Stimulated activated CD8-positive, alpha-beta memory T cell treated with anti-CD3 and anti-CD28 coated beads, Interleukin-2, amount 100 ng/mL, for 1 hour (primary cell): ENCODE measurements at places on chromosomes 11 and 22.

DNA sequence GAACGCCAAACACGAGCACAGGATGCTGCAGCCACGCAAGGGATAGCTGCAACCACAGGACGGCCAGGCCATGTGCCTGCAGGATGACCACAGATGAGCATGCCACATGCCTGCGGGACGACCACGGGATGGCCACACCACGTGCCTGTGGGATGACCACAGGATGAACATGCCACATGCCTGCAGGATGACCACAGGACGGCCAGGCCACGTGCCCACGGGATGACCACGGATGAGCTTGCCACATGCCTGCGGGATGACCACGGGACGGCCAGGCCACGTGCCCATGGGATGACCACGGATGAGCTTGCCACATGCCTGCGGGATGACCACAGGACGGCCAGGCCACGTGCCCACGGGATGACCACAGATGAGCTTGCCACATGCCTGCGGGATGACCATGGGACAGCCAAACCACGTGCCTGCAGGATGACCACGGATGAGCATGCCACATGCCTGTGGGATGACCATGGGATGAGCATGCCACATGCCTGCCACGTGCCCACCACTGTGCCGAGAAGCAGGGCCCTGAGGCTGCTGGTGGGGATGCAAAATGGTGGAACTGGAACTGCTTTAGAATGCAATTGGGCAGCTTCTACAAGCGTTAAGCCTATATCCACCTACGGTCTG lies 12.8 kb upstream of the MOB2 start:
- DNase-seq: no peak

DNA sequence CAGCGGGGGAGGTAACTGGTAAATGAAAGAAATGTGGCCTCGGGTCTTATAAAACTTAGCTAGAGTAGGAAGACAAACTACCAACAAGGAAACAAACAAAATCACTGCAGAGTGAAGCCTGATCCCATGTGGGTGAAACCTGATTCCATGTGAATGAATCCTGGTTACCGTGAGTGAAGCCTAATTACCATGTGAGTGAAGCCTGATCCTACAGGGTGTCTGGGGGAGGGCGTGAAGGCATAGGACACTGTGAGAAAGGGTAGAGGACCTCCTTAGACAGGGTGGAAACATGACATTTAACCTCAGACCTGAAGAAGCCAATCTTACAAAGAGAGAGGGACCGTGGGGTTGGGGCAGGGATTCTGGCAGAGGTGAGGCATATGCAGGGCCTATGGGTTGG lies 106.2 kb upstream of the USP47 start:
- no peak for DNase-seq

DNA sequence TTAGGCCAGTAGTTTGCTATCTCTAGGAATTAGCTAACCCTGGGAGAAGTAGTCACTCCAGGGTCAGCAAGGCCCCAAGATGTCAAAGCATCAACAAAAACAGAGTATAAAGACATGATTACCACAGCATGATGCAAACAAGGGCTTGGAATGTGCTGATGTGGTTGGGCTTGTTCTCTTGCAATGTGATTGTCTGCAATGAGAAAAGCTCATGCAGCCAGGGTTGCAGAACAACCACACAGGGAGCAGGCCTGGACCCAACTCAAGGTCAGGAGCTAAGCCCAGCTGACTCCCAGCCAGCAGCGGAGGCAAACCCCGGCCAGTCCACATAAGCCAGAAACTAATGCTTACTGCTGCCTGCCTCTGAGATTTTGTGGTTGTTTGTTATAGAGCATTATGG lies 132.4 kb upstream of the ZC3H12C start:
- no peak for DNase-seq

DNA sequence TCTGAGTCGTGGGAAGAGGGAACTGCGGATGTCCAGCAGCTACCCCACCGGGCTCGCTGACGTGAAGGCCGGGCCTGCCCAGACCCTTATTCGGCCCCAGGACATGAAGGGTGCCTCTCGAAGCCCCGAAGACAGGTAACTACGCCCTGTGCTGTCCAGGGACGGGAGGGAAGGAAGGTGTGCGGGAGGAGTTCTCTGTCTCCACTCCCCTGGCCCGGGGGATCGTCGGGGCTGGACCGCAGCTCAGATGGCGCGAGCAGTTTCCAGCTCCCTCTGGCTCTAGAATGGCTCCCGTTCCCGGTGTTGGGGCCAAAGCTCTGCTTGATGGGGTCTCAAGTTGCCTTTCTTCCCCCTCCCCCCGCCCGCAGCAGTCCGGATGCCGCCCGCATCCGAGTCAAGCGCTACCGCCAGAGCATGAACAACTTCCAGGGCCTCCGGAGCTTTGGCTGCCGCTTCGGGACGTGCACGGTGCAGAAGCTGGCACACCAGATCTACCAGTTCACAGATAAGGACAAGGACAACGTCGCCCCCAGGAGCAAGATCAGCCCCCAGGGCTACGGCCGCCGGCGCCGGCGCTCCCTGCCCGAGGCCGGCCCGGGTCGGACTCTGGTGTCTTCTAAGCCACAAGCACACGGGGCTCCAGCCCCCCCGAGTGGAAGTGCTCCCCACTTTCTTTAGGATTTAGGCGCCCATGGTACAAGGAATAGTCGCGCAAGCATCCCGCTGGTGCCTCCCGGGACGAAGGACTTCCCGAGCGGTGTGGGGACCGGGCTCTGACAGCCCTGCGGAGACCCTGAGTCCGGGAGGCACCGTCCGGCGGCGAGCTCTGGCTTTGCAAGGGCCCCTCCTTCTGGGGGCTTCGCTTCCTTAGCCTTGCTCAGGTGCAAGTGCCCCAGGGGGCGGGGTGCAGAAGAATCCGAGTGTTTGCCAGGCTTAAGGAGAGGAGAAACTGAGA lies 1.4 kb downstream of the ADM start:
- DNase-seq: no peak

GRCh38 chr11:16945671-16946469 lies 68.3 kb downstream of the PLEKHA7 start:
- DNase-seq: no peak

DNA sequence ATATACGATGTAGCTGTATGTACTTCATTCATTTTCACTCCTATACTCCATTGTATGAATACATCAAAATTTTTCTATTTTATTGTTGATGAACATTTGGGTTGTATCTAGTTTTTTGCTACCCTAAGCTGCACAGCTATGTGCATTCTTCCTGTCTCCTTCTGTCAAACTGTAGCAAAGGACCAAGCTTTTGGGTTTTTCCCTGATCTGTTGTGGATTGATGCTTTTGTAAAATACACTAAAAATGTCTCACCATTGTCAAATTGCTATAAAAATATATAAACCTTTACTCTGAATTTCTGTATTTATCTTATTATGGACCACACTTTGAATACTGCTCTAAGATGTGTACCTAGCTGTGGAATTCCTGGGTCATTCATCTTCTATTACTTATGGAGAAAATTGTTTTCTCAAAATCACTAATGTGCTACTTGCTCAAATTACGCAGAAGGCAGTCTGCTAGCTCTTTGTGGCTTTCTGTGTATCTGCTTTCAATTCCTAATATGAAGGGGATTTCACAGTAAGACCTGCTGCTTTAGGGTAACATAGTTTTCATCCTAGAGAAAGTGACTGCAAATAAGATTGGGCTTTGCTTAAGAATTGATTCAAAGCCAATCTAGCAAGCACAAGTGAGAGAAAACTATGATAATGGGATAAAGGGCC lies 123.4 kb downstream of the CYP2R1 start:
- DNase-seq: no peak

GRCh38 chr11:36452236-36452940 lies 57.7 kb downstream of the TRAF6 start:
- DNase-seq: no peak

- DNase-seq: no peak
Observed at GRCh38 chr11:78131956-78132355, 7.5 kb downstream of the ALG8 start.

DNA sequence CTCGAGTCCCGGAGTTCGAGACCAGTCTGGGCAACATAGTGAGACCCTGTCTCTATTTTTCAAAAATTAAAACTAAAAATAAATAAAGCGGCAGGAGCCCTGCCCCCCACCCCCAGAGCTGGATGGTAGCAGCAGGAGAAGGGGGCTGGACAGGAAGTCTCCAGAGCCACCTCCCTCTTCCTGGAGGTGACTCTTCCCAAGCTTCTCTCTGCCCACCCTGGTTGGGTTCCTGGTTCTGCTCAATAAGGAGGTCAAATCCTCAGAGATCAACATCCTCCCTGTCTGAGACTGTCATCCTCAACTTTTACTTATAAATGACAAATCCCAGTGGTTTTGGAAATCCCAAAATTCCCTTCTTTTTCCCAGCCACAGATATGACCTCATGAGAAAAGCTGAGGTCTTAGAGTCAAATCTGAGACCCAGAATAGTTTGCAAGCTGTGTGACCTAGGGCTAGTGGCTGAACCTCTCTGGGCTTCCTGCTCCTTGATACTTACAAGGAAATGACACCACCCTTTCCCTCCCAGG lies 987 bp downstream of the C1QTNF6 start:
- no peak for DNase-seq

DNA sequence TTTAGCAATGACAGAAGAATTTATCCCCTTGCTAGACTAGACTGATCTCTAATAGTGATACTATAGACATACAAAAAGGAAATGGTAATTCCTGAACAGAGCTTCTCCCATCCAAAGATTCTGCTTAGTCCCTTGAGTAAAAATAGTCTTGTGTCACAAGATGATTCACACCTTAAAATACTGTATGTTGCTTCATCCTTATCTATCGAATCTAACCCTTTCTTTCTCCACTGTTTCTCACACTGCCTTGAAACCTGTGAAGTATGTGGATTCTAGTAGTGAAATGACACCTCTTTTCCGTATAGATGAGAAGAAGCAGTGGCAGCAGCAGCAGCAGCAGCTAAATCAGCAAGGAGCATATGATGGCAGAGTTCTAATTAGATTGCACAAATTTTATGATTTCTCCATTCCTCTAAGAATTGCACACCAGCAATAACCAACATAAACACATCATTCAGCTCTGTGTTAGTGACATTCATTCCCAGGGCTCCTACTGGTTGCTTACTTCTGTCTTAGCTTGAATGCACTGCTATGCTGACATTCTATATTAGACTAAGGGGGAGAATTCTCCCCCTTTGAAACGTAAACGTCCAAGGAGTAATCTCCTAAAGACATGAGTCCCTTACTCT lies 14.6 kb downstream of the KCNA4 start:
- DNase-seq: no peak

DNA sequence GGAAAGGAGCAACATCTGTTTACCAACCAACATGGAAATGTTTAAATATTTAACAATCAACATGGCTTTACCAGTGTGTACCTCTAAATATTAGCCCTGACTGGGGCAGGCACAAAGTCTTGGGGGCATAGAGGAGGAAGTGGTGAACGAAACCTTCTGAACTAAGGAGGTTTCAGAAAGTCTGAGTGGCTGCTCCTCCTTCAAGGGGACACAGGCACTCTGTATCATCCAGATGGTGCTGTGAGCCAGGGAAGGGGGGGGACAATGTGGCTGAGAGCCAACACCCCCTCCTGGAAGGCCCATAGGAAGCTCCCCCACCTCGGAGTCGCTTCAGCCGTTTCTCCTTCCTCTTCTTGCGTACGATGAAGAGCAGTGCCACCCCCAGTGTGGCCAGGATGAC lies 107.7 kb downstream of the CEP164 start:
- no peak for DNase-seq

DNA sequence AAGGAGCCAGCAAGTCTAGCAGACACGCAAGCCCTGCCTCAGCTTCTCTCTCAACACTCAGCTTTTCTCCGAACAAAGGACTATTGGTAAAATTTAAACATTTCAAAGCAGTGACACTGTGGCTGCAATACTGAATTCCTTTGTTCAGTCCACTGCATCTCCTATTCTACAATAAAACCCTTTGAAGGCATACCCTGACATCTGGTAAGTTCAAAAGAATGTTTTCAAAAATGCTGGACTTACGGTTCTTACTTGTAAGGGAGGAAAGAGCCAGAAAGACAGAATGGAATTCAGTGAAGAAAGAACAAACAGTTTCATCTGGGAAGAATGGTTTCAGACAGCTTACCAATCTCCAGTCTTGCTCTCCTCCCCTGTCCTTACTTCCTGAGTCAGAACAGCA lies 12.7 kb upstream of the OR8K1 start:
- no peak for DNase-seq

- DNase-seq: no peak
Observed at GRCh38 chr11:115202900-115203552, 301.2 kb downstream of the CADM1 start.
